Liver (tissue), 10 donors: ENCODE measurements at places on chromosomes 12 and 14. TPM values are rescaled to one million over a fixed set of nuclear protein-coding genes. Genes with fewer than 3 reads are reported as not detected.

The SSTR1 gene
- 3.2 TPM for total RNA-seq

The RTN1 gene
- total RNA-seq, result 1.8 TPM

The NRXN3 gene
- total RNA-seq, result 0.33 TPM

The GOLGA5 gene
- total RNA-seq, result 19.2 TPM

The SLC25A47 gene
- total RNA-seq, result 23.7 TPM
